Activated naive CD4-positive, alpha-beta T cell (primary cell): ENCODE measurements at places on chromosomes 7 and 10.

DNA sequence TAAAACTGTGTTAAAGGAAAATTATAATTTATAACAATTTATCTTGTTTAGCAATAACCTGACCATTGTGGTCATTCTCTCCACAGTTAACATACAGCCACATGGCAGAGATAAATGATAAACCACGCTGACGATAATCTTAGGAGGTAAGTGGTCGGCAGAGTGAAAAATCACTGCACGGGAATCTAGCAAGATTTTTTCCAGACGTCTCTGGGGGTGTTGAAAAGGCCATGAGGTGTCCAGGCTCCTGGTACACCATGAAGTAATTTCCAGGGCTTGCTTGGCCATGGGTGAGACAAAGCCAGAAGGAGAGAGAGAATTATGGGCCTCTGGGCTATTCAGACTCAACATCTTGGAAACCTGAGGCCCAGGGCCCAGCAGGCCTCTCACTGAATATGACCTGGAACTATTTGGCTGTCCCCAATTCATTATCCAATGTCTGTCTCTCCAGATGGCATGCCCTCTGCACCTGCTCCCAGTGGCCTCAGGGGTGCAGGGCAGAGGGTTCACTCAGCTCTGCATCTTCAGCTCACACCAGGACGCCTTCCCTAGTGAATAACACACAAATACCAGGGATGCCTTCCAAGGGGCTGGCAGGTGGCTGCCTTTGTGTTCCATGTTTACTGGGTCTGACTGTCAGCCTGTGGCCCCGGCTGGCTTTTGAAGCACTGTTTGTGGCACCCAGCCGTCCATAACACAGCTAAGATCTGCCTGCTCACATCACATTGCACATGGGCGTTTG lies 590.4 kb upstream of the PFKP start:
- DNase-seq = no peak

DNA sequence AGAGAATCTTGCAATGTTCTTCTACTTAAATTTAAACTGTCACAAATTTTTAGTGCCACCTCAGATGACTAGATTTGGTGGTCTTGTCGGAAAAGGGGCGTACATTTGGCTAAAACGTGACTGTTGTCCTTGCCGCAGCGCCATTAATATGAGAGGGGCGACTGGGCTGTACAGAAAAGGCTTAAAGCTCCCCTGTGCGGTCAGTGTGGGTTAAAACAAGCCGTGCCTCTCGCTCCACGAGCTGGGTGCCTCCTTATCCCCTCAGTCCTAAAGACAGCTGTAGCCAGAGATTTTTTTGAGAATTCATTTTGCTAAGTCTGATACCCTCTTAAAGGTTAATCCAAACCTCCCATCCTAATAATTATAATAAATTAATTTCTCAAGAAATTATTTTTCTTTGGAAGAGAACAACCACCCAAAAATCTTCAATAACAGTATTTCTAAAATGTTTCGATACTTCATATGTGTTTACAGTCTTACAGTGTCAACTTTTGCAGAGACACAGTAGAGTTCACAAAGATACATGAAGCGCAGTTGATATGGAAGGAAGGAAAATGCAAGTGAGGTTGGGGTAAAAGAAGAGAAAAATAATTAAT lies 68.6 kb downstream of the C7orf25 start:
- DNase-seq = no peak

GRCh38 chr10:5314840-5315239 lies 49.9 kb upstream of the UCN3 start:
- DNase-seq = no peak

DNA sequence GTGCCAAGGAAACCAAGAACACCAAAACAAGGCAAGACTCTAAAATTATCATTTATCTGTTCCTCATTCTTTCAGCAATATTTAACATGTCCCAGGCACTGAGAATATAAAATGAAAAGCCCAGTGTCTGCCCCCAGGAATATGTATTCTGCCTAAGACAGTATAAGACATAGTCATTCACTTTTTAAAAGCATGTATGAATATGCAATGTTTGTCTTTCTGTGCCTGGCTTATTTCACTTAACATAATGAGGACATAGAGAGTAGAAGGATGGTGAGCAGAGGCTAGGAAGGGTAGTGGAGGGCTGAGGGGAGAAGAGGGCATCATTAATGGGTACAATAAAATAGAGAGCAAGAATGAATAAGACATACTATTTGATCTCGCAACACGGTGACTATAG lies 44.6 kb upstream of the BET1 start:
- no peak for DNase-seq

- no peak for DNase-seq
These were observed 68.9 kb downstream of the NEURL1 start for GRCh38 chr10:103562383-103562782.

- no peak for DNase-seq
These were observed 52.3 kb upstream of the CYP2C18 start for GRCh38 chr10:94631077-94631875.

- DNase-seq = no peak
These were observed 40.2 kb downstream of the SND1 start for GRCh38 chr7:127692200-127692599.

DNA sequence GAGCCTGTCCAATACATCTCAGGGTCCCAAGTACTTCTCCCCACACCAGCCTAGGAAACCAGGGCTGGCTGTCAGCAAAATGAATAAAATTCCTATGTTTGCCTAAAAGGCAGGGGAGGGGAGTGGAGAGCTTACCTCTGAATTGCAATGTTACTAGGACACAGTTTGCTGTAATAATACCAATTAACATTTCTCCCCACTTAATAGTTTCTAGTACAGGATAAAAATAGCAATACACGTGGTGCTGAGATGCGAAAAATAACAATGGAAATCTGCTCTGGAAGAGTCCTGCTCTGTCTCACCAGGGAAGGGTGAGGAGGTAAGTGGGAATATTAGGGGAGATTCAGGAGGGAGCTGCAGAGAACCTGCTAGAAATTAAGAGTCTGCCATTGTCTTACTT lies 112.3 kb downstream of the PLXNA4 start:
- DNase-seq = no peak

- no peak for DNase-seq
These were observed 35.3 kb upstream of the SEPHS1 start for GRCh38 chr10:13383399-13383761.

GRCh38 chr7:116929914-116930913 lies 23.1 kb upstream of the ST7 start:
- peak; percentile 67 for DNase-seq

DNA sequence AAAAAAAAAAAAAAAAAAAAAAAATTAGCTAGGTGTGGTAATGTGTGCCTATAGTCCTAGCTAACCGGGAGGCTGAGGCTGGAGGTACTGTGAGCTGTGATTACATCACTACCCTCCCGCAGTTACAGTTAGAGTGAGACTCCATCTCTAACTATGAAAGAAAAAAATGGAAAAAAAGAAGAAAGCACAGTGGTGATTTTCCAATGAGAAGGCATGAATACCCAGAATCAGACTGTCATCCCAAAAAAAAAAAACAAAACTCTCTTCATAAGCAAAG lies 269.9 kb upstream of the MKLN1 start:
- DNase-seq = no peak

GRCh38 chr7:21128062-21128817 lies 299.6 kb upstream of the SP4 start:
- DNase-seq = no peak

DNA sequence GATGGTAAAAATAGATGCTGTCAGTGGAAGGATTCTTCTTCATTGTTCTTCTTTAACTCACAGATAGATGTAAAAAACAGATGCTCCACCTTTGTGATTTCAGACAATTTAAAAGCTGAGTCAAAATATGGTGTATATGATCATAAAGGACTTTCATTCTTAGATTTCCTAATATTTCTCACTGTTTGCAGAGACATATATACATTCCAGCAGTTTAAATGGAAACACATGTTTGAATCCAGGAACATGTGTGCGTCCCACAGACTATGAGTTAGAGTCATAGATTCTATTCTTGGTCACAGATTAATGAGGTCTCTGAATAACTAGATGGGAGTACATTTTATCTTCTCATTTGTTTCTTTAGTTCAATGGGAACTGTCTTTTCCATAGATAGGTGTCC lies 109.6 kb downstream of the BICC1 start:
- DNase-seq = no peak

DNA sequence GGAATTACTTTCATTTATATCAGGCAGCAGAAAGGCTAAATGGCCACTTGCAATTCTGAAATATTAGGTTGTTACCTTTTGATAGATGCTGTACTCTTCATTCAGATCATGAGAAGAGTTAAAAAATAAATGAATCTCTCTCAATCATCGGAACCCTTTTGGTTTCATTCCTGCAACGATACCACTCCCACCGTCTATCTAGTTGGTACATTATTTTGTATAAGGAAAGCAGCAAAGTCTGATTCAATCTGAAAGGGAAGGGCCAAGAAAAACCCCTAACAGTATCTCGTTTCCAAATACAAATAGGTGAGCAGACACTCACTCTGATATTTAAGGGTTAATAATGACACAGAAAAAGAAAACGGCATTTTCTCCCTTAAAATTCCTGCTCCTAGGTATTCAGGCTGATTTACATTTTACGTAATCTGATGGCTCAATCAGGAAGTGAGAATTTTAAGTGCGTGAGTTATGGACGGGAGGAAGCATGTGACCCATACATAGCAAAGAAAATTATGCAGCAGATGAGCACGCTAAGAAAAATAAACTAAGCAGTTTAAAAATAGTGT lies 209.4 kb upstream of the KLF14 start:
- DNase-seq = no peak

- no peak for DNase-seq
These were observed 79.5 kb downstream of the ITIH5 start for GRCh38 chr10:7587168-7587864.

- DNase-seq = no peak
These were observed 91.7 kb downstream of the MLLT10 start for GRCh38 chr10:21625623-21626229.

DNA sequence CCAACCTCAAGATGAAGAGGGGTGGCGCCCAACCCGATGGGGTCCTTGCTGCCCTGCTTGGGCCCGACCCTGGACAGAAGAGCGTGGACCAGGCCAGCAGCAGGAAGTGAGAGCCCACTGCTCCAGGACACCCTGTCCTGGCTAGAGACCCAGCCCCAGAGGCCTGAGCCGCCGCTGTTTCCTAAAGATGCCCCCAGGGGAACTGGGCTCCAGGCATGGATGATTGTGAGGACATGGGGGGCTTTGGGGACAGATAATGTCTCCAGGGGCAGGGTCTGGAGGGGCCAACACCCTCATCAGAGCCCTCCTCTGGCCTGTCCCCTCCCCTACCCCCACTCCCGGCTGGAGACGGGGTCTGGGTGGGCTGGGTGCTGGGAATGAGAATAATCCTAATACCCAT lies 71.7 kb downstream of the MYL10 start:
- DNase-seq = no peak

- DNase-seq = no peak
These were observed 38.6 kb downstream of the NEBL start for GRCh38 chr10:20858292-20859124.

DNA sequence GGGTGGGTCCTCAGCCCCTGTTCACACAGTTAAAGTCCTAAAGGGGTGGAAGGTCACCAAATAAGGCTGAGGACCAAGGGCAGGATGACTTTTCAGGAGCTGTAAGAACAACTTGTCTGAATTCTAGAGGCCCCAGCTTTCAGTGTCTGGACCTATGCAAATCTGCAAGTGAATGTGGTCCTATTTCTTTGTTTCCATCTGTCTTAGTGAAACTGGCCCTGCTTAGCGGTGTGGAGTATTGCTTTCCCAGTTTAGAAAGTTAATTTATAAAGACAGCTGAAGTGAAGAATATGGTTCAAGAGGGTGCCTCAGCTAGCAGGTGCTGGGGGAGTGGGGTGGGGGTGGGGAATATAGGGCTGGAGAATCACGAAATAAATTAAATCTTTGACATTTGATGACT lies 40.1 kb downstream of the HHEX start:
- DNase-seq = no peak

- no peak for DNase-seq
These were observed 102.6 kb upstream of the GPR26 start for GRCh38 chr10:123563581-123563855.

DNA sequence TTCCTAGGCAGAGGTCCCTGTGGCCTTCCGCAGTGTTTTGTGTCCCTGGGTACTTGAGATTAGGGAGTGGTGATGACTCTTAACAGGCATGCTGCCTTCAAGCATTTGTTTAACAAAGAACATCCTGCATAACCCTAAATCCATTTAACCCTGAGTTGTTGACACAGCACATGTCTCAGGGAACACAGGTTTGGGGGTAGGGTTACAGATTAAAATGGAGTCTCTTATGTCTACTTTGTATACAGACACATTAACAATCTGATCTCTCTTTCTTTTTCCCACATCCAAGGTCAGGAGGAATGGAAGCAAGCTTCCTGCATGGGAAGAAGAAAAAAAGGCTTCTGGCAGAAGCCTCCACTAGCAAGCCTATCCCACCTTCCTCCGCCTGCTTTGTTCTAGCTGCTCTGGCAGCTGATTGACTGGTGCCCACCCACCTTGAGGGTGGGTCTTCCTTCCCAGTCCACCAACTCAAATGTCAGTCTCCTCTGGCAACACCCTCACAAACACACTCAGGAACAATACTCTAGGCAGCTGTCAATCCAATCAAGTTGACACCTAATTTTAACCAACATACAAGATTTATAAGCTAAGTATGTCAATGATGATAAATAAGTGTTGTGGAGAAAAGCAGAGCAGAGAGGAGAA lies 176.5 kb upstream of the CCZ1B start:
- no peak for DNase-seq

DNA sequence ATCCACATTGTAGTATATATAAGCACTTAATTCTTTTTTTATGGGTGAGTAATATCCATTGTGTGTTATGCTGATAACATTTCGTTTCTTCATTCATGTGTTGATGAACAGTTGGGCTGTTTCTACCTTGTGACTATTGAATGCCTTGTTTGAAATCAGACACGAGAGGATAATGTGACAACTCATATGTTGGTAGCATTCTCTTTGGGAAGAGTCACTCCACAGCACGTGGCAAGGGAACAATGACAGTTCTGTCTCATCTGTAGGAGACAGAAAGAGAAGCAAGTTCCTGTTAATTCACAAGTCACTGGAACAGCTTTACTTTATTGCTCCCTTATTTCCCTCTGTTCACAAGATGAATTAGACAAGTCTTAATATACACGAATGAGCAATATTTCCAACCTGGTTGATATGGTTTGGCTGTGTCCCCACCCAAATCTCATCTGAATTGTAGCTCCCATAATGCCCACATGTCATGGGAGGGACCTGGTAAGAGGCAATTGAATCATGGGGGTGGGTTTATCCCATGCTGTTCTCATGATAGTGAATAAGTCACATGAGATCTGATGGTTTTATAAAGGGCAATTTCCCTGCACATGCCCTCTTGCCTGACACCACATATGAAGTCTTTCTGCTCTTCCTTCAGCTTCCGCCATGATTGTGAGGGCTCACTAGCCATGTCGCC lies 125.3 kb downstream of the SEC23IP start:
- DNase-seq = no peak

GRCh38 chr10:133195611-133196010 lies 34.4 kb upstream of the UTF1 start:
- no peak for DNase-seq

DNA sequence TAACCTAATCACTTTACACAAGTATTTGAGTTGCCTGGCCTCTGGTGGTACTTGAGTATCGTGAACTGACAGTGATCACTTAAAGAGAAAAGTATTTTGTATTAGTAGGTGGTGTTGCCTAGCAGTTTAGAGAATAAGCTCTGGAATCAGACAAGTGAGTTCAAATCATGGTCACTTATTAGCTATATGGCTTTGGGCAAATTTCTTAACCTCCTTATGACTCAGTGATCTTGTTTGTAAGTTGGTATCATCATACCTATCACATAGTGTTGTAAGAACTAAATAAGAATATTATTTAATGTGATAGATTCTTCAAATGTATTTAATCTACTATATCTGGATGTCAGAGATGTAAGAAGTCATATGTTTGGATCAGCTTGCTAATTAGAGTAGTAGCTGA lies 163.8 kb downstream of the RNF133 start:
- DNase-seq = no peak
